Stimulated activated CD4-positive, alpha-beta T cell treated with anti-CD3 and anti-CD28 coated beads, Interleukin-4, amount 100 ng/mL, for 24 hours (primary cell): ENCODE measurements at places on chromosomes 16 and 17.

DNA sequence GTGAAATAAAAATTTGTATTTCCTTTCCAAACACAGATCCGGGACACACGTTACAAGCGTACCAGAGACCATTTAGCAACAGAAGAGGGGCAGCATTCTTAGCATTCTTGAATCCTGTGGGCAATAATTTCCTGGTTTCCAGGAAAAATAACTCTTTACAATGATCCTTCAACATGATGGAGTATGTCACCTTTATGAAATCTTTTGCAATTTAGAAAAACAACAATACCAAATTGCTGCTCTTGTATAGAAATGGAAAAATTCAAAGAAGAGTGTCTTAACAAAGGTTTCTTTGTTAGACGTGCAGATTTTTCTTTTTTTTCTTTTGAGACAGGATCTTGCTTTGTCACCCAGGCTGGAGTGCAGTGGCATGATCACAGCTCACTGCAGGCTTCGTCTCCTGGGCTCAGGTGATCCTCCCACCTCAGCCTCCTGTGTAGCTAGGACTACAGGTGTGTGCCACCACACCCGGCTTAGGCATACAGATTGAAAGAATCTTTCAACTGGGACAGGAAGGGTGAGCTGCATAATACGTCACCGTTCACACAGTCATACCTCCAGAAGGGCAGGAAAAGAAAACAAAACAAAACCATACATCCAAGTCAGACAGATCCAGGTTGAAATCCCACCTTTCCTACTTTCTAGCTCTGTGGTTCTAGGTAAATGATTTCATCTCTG, 10.8 kb upstream of the GCSH start:
- no peak for DNase-seq

- no peak for DNase-seq
Observed at GRCh38 chr16:76194616-76195015, 82.6 kb upstream of the CNTNAP4 start.

DNA sequence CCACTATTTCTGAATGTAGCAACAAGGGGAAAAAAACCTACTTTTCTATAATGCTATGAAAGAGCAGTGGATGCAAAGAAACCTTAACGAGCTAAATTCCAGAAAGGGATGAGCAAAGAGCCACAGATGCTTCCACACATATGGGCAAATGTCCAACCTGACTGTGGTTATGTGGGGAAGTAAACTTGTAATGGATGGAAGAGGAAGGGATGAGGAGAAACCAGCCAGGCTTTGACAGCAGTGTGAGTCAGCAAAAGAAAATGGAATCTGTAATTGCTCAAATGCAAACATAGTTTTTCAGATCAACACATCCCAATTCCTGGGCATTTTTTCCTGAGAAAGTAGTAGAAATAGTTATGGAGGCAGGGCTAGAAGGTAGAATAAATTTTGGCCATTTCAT, 204.8 kb upstream of the CPHXL start:
- no peak for DNase-seq

- DNase-seq = no peak
Observed at GRCh38 chr16:87492291-87492630, 563 bp downstream of the ZCCHC14 start.

GRCh38 chr16:63069047-63069446, 1032.8 kb upstream of the CDH8 start:
- DNase-seq = no peak

- DNase-seq = no peak
Observed at GRCh38 chr17:34639706-34640425, 60.5 kb downstream of the TMEM132E start.

- peak; percentile 43 for DNase-seq
Observed at GRCh38 chr16:30065943-30066760, 592 bp downstream of the ALDOA start.

- peak; percentile 58 for DNase-seq
Observed at GRCh38 chr16:46673320-46674013, 15.5 kb downstream of the VPS35 start.

DNA sequence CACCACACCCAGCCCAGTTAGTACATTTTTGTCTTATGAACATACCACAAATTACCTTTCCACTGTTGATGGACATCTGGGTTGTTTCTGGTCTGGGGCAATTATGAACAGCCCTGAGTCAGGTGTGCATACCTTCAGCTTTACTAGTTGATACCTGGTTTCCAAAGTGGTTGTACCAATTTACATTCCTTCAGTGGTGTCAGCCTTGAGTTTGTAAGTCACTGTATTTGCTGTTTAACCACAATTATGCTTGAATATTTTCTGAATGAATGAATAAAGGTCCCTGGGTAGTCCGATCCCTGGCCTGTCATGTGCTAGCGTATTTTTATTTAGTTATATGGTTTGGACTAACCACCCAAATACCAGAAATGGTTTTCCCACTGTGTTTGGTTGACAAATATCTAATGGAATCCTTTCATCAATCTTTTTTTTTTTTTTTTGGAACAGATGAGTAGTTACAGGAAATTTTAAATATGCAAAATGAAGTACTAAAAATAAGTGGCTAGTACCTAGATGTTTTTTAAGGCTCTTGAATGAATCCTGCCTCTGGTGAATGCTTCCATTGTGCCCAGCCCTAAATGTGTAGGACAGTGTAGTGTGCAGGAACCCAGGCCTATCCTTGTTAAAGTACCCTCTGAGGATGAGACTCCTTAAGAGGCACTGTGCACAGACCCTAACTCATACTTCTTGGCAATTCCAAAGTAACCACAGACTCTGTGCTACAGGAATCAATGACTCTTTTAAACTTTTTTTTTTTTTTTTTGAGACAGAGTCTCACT, 3.7 kb downstream of the DUSP14 start:
- DNase-seq = no peak

DNA sequence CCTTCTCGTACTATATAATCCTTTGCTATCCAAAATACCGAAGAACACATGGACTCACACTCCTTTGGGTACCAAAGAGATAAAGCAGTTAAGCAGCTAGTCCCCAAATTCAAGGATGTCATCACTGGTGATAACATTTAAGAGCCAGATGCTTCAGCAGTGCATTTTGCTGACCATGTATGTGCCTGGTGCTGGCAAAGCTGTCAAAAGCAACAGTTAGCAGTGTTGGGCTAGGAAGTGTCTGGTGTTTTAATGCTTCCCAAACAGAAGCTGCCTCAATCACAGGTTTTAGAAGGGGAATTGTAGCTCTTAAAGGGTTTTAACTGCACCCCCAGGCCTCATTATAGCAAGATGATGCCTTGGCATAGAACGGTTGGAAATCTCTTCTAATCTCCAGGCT, 4.7 kb downstream of the FAM117A start:
- no peak for DNase-seq

DNA sequence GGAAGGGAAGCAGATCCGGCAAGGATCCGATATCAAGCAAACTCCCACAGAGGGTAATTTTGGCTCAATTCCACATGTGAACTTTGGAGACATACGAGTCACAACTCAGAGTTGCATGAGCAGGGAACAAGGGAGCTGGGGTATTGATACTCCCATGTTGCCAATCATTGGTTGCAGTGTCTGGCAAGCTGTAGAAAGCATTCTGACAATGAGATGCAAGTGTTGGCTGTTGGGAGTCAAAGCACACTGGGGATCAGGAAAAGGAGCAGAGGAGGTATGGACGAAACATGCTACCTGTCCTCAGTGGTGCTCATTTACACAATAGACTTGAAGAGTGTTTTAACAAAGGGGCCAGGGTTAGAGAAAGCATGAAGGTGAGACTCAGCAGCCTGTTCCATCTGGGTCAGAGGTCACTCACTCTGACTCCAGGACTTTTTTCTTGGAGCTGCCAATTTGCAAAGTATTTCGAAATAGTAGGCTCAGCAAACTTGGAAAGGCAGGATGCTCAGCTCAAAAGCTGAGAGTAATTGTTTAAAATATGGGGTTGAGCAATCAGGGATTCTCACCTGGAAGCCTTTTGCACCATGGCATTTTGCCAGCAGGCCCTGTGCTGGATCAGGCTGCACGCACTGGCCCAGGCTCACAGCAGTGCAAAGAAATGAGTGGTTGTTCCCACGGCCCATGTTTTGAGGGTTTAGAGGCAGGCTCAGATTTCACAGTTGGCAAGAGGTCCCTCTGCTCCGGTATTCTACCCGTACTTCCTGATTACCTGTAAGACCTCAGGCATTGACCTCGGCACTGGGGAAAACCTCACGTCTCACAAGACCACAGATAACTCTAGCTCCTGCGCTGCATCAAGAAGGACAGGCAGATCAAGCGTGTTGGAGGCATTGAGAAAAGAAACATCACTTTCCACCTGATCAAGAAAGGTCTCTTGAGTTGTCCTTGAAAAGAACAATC, 17.6 kb upstream of the NKD1 start:
- no peak for DNase-seq
